Thoracic aorta (tissue), 2 donors: ENCODE measurements at places on chromosomes 7 and 10. TPM values are rescaled to one million over a fixed set of nuclear protein-coding genes. Genes with fewer than 3 reads are reported as not detected.
A peak's percentile ranks its signal among the peaks of the same experiment; 100 is the strongest.

DNA sequence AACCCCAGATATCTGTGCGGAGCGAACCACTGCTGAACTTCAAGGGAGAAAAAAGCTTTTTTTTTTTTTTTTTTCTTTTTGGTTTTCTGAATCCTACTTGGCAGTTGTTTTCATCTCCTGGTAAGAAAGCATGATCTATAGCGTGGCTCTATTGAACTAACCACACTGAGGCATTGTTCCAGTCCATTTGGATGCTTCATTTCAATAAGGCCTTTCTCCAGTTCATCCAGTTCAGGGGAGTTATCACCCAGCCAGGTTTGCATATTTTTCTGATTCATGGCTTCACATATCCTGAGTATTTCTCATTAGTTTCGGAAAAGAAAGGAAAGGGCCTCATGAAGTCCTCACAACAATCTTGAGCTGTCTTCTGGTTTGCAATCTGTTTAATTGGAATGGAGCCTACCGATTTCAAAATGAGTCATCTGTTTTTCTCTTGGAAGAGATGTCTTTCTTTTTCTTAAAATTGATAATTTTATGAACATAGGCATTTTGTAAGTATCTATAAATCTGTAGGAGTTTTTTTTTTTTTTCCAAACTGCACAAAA, 93.1 kb upstream of the STEAP4 start:
- H3K27me3 ChIP-seq = no peaks in the 10 kb centered on the region
- no peak overlapping the region for H3K4me3 ChIP-seq
- H3K4me1 ChIP-seq = no peaks in the 10 kb centered on the region
- DNase-seq = no peak

DNA sequence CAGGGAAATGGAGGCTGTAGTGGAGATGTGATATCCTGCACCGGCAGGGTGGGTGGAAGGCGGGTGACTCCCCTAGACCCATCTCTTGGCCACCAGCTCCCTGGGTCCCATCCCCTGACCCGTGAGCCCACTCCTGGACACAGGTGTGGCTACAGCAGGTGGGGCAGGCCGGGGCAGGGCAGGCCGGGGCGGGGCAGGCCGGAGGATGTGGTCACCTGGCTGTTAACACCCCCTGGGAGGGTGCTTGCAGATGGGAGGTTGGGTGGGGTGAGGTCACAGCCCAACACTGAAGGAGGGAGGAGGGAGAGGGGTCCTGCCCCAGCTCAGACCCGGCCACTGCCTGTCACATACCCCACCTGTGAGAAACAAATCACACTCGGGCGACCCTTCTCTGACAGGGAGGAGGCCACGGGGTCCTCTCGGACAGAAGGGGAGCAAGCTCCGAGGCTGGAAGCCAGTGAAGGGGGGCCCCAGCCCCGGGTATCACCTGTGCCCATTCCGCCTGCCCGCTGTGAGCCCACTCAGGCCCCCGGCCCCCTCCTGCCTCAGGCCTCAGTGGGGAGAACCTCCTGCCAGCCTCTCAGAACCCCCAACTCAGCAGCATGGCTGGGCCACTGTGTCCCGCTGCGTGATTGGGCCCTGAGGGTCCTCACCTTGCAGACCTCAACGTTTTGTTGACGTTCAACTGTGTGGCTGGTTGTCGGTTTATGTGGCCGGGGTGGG, 74.0 kb downstream of the MICALL2 start:
- no peak for DNase-seq
- H3K4me3 ChIP-seq = no peak overlapping the region
- H3K27ac ChIP-seq = no peak overlapping the region
- H3K4me1 ChIP-seq = no peaks in the 10 kb centered on the region

GRCh38 chr7:3733541-3734140, 432.6 kb downstream of the SDK1 start:
- peaks cover 4% of the 10 kb centered on the region for H3K4me1 ChIP-seq
- no peaks in the 10 kb centered on the region for H3K27me3 ChIP-seq
- peak overlapping the region; percentile 45 for H3K4me3 ChIP-seq
- peak overlapping the region; percentile 22 for H3K27ac ChIP-seq
- no peak for DNase-seq
- H3K36me3 ChIP-seq = no peaks in the 10 kb centered on the region

- peaks cover 11% of the 10 kb centered on the region for H3K4me1 ChIP-seq
- H3K27me3 ChIP-seq = no peaks in the 10 kb centered on the region
- peak overlapping the region; percentile 32 for H3K4me3 ChIP-seq
- H3K27ac ChIP-seq = peak overlapping the region; percentile 76
- H3K36me3 ChIP-seq = no peaks in the 10 kb centered on the region
Observed at GRCh38 chr7:98186452-98187137, 24.6 kb upstream of the BHLHA15 start.

- H3K27me3 ChIP-seq = no peaks in the 10 kb centered on the region
- H3K4me1 ChIP-seq = no peaks in the 10 kb centered on the region
- no peak for DNase-seq
- no peaks in the 10 kb centered on the region for H3K36me3 ChIP-seq
- H3K4me3 ChIP-seq = no peak overlapping the region
Observed at GRCh38 chr10:120607016-120607709, 150.1 kb downstream of the PLPP4 start.

DNA sequence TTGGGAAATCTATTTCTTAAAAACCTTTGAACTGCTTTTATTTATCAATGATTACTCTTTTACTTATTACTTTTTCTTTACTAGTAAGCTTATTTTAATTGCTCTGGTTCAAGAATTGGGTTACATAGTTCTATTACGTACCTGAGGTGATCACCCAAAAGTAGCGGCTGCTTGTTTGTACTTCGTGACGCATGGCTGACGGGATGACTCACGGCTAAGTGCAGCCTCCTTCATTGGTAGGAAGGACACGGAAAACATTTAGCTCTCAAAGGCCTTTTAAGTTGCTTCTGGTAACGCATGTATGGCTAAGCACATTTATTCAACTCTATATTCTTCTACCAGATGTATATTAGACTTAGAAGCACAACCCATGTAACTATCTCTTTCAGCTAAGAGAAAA, 285.8 kb upstream of the SP4 start:
- H3K27me3 ChIP-seq = no peaks in the 10 kb centered on the region
- H3K36me3 ChIP-seq = no peaks in the 10 kb centered on the region
- no peak overlapping the region for H3K27ac ChIP-seq
- no peak for DNase-seq
- no peaks in the 10 kb centered on the region for H3K4me1 ChIP-seq

The OR2A25 gene
- not detected for total RNA-seq

The DIP2C gene
- 36.8 TPM for total RNA-seq

The C10orf62 gene
- total RNA-seq = 1.2 TPM

The TECTB gene
- total RNA-seq = not detected
